ENCODE measurements at places on chromosomes 7 and 10.
A peak's percentile ranks its signal among the peaks of the same experiment; 100 is the strongest.

GRCh38 chr7:7090460-7090859 lies 91.9 kb upstream of the C1GALT1 start:
- DNase-seq = no peak

DNA sequence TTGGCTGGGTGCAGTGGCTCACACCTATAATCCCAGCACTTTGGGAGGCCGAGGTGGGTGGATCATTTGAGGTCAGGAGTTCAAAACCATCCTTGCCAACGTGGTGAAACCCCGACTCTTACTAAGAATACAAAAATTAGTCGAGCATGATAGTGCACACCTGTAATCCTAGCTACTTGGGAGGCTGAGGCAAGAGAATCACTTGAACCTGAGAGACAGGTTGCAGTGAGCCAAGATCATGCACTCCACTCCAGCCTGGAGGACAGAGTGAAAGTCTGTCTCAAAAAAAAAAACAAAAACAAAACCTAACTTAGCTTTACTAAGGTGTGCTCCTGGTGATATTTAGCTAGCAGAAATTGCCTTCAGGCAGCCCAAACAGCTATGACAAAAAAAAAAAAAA lies 24.3 kb upstream of the VDAC2 start:
- DNase-seq = no peak

- DNase-seq = no peak
Measured at GRCh38 chr10:114212153-114212552, 26.9 kb upstream of the VWA2 start.

- no peak for DNase-seq
Measured at GRCh38 chr10:43153901-43154300, 15.7 kb downstream of the CSGALNACT2 start.

GRCh38 chr7:149053885-149054284 lies 25.6 kb upstream of the PDIA4 start:
- DNase-seq = no peak

DNA sequence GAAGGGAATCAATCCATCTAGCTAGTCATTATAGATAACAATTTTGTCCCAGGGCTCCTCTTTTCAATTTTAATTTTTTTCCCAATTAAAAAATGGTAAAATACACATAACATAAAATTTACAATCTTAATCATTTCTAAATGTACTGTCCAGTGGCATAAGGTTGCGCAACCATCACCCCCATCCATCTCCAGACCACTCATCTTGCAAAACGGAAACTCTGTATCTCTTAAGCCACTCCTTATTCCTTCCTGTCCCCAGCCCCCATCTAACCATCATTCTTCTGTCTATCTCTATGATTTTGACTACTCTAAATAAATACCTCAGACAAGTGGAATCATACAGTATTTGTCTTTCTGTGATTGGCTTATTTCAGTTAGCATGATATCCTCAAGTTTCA lies 46.1 kb upstream of the RAB18 start:
- DNase-seq = no peak

GRCh38 chr10:3720228-3721019 lies 64.6 kb downstream of the KLF6 start:
- peak; percentile 75 for DNase-seq

- DNase-seq = no peak
Measured at GRCh38 chr7:120991161-120991560, 2.6 kb downstream of the CPED1 start.

- DNase-seq = peak; percentile 85
Measured at GRCh38 chr10:76675951-76676587, 961.5 kb downstream of the KCNMA1 start.

GRCh38 chr7:122273117-122273516 lies 31.4 kb downstream of the FEZF1 start:
- DNase-seq = no peak

GRCh38 chr7:130960208-130960988 lies 226.4 kb upstream of the KLF14 start:
- DNase-seq = no peak

GRCh38 chr7:88442413-88442812 lies 135.7 kb upstream of the STEAP4 start:
- no peak for DNase-seq

DNA sequence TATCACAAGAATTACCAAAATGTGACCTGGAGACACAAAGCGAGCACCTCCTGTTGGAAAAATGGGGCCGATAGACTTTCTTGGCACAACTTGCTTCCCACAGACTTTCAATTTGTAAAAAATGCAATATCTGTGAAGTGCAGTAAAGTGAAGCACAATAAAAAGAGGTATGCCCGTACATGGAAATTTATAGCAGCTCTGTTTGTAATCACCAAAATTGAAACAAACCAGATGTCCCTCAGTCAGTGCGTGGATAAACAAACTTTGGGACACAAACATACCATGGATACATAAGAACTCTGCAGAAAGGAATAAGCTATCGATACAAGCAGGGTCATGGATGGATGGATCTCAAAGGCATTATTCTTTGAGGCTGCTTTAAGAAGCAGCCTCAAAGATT lies 33.6 kb downstream of the ARID5B start:
- no peak for DNase-seq

GRCh38 chr10:21334891-21335696 lies 190.4 kb downstream of the SKIDA1 start:
- peak; percentile 70 for DNase-seq

DNA sequence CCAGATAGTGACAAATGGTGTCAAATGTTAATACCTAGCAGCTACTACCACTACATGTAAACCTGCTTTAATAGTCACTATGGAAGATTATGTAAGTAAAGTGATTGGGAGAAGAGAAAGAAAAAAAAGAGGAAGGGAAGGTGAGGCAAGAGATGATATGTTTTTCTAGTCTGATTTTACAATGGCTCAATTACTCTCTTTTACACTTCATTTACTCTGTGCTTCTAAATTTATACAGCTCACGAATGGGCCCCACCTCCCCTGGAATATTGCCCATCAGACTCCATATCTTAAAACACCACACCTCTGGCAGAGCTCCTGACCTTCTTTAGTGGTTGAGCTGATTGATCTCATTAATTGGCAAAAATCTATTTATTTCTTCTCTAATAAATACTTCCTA lies 28.0 kb upstream of the IKZF1 start:
- no peak for DNase-seq

- peak; percentile 44 for DNase-seq
Measured at GRCh38 chr10:30784524-30784896, 155.0 kb upstream of the LYZL2 start.

- no peak for DNase-seq
Measured at GRCh38 chr7:55523366-55523765, 48.9 kb downstream of the VOPP1 start.

DNA sequence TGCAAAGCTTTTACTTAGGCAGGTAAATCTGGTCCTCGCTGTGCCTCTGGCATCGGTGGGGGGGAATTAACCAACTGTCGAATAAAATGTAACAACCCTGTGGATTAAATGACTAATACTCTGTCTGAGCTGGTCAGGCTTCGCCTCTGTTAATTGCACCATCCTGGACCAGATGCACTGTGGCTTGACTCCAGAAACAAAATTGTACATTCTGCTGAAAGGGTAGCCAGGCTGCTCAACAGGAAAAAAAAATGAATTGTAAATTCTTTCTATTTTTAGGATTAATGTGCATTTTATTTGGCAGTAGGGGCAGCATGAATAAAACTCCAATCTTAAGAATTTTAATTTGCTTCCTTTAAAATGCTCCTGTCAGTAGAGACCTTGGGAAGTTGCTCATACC lies 389.4 kb downstream of the SORCS1 start:
- DNase-seq = no peak
